ENCODE measurements at places on chromosomes 7 and 10.

DNA sequence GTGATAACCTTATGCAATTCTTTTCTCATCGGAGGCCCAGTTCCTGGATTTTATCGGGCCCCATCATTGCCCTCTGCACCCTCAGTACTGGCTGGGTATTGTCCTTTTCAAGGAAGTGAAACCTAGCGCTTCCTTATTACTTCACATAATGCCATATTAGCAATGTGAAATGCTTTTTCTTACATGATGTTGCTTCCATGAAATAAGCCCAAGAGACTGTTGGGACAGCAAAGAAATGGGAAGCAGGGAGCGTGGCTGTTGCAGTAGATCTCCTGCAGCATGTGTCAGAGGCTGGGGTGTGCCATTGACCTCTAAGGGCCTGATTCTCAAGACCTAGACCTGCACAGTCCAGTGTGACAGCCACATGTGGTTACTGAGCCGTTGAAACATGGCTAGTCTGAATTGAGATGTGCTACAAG is 8.1 kb downstream of the CHN2 start:
- no peak overlapping the region for H3K27ac ChIP-seq
- H3K36me3 ChIP-seq, result no peaks in the 10 kb centered on the region
- H3K27me3 ChIP-seq, result peaks cover 9% of the 10 kb centered on the region
- no peaks in the 10 kb centered on the region for H3K4me1 ChIP-seq
- no peak overlapping the region for H3K4me3 ChIP-seq
- no peak for DNase-seq

DNA sequence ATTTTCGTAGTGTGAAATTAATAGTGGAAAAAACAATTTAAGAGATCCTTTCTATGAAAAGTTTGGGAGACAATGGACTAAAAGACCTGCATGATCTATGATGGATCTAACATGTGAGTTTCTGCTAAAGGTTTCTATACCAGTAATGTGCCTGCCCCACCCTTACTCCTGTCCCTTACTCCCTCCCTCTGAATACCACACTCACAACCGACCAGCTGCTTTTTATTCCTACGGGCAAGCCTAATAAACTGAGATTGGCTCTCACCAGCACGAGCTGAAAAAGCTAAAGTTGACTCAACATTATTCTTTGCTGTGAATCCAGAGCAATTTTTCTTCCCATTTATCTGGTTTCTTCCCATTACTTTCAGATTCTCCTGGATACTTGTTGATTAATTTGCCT is 17.8 kb upstream of the REEP3 start:
- H3K27ac ChIP-seq, result peak overlapping the region; percentile 41
- no peaks in the 10 kb centered on the region for H3K27me3 ChIP-seq
- no peak overlapping the region for H3K4me3 ChIP-seq
- H3K4me1 ChIP-seq, result peaks cover 15% of the 10 kb centered on the region
- no peak for DNase-seq

GRCh38 chr10:106284802-106285587 is 879.5 kb downstream of the SORCS1 start:
- H3K4me1 ChIP-seq, result peaks cover 19% of the 10 kb centered on the region
- no peak overlapping the region for H3K27ac ChIP-seq
- peak; percentile 23 for DNase-seq
- H3K27me3 ChIP-seq, result no peaks in the 10 kb centered on the region
- H3K36me3 ChIP-seq, result no peaks in the 10 kb centered on the region
- no peak overlapping the region for H3K4me3 ChIP-seq

GRCh38 chr7:23228412-23228811 is 18.2 kb upstream of the GPNMB start:
- no peaks in the 10 kb centered on the region for H3K27me3 ChIP-seq
- H3K36me3 ChIP-seq, result no peaks in the 10 kb centered on the region
- H3K4me3 ChIP-seq, result no peak overlapping the region
- DNase-seq, result no peak
- H3K27ac ChIP-seq, result no peak overlapping the region

GRCh38 chr10:103078676-103079075 is 114.4 kb downstream of the NT5C2 start:
- H3K27ac ChIP-seq, result no peak overlapping the region
- DNase-seq, result no peak
- no peaks in the 10 kb centered on the region for H3K36me3 ChIP-seq
- no peaks in the 10 kb centered on the region for H3K4me1 ChIP-seq

GRCh38 chr10:118582511-118582910 is 12.9 kb downstream of the PRLHR start:
- no peak overlapping the region for H3K4me3 ChIP-seq
- H3K36me3 ChIP-seq, result no peaks in the 10 kb centered on the region
- no peaks in the 10 kb centered on the region for H3K4me1 ChIP-seq
- H3K27me3 ChIP-seq, result peaks cover 5% of the 10 kb centered on the region
- H3K27ac ChIP-seq, result no peak overlapping the region

- H3K4me3 ChIP-seq, result no peak overlapping the region
- no peak overlapping the region for H3K27ac ChIP-seq
- DNase-seq, result no peak
- H3K27me3 ChIP-seq, result no peaks in the 10 kb centered on the region
- H3K4me1 ChIP-seq, result no peaks in the 10 kb centered on the region
Observed at GRCh38 chr7:134212576-134213546, 85.7 kb downstream of the LRGUK start.

GRCh38 chr7:74283858-74284447 is 5.3 kb upstream of the CLIP2 start:
- H3K36me3 ChIP-seq, result no peaks in the 10 kb centered on the region
- peaks cover 64% of the 10 kb centered on the region for H3K27me3 ChIP-seq
- DNase-seq, result no peak
- no peak overlapping the region for H3K27ac ChIP-seq
- no peak overlapping the region for H3K4me3 ChIP-seq

DNA sequence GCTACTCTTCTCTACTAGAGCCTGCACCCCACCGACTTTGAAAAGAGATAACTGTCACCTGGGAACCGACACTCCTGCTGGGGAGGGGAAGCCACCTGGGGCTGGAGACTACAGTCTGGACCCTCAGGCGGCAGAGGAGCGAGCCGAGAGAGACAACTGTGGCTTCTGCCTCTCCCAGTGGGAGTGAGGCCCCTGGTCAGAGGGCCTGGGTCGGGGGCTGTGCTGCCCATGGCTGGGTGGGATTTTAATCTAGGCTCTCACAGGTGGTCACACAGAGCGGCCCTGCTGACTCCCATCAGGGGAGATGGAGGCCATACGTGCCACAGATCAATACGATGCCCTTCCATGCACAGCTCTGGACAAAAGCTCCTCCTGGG is 372.1 kb downstream of the DNAJB6 start:
- no peak overlapping the region for H3K27ac ChIP-seq
- H3K4me3 ChIP-seq, result no peak overlapping the region
- no peaks in the 10 kb centered on the region for H3K4me1 ChIP-seq
- H3K27me3 ChIP-seq, result peaks cover 24% of the 10 kb centered on the region

- DNase-seq, result peak; percentile 37
- H3K4me3 ChIP-seq, result no peak overlapping the region
- no peak overlapping the region for H3K27ac ChIP-seq
- no peaks in the 10 kb centered on the region for H3K27me3 ChIP-seq
- H3K4me1 ChIP-seq, result no peaks in the 10 kb centered on the region
Observed at GRCh38 chr7:91310830-91311460, 46.7 kb downstream of the FZD1 start.

DNA sequence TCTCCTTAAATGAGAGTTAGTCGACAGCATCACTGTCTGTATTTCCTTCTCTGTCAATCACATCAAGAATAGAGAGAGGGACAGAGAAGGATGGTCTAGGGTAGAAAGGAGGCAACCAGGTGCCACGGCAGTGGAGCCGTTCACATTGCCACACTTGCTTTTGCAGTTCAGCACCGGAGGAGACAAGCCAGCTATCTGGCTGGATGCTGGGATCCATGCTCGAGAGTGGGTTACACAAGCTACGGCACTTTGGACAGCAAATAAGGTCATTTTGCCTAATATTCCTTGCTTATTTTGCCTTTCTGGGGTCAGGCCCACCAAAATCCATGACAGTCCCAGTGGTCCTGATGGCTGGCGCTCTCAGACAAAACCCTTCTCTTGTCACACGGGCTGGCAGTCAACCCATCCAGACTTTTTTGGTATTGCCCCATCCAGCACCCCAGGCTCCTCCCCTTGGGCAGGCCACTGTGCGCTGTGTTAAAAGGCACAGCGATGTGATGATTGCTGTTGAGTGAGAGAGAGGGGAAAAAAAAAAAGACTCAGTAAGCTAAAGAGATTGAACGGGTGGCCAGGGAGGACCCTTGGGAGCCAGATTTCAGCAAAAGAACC is 8.4 kb downstream of the CPA2 start:
- no peaks in the 10 kb centered on the region for H3K27me3 ChIP-seq
- no peak overlapping the region for H3K4me3 ChIP-seq
- peak; percentile 61 for DNase-seq
- H3K27ac ChIP-seq, result peak overlapping the region; percentile 85
- H3K36me3 ChIP-seq, result no peaks in the 10 kb centered on the region

DNA sequence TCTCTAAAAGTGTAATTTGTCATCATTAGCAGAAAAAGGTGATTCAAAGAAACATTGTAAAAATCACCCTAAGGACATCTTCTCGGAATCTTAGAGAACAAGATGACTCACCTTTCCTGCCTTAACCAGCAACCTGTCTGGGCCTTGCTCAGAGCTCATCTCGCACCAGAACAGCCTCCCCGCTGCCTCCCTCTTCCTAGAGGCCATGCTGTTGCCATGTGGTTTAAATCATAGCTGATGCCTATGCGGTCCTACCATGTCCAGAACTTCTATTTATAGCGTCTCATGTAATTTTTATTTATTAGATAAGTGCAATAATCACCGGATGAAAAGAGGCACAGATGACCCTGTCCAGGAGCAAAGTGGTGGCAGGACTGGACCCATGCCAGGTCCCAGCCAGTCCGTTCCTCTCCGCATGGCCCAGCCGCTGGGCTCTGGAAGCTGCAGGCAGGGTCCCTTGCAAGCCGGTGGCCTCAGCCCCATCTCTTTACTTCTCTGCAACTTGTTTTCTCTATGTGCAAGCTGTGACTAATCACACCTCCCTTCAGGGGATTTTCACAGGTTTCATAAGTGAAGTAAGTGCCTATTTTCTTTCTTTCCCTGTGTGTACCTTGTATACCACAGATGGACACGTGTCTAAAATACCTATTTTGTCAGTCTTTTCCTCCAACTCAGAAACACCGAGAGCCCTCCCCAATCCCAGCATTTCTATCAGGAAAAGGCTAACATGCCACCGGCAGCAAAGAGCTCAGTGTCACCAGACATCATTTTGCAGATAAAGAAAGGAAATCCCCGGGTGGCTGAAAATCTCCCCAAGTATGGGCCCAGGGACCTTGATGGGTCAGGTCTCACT is 27.1 kb downstream of the KLF6 start:
- H3K4me3 ChIP-seq, result no peak overlapping the region
- peaks cover 10% of the 10 kb centered on the region for H3K4me1 ChIP-seq
- H3K36me3 ChIP-seq, result no peaks in the 10 kb centered on the region
- H3K27ac ChIP-seq, result no peak overlapping the region
- H3K27me3 ChIP-seq, result peaks cover 33% of the 10 kb centered on the region

GRCh38 chr10:127736222-127736914 is 617 bp upstream of the FOXI2 start:
- H3K27ac ChIP-seq, result no peak overlapping the region
- peaks cover 98% of the 10 kb centered on the region for H3K27me3 ChIP-seq
- H3K4me3 ChIP-seq, result peak overlapping the region; percentile 44
- H3K4me1 ChIP-seq, result no peaks in the 10 kb centered on the region
- peak; percentile 67 for DNase-seq
- H3K36me3 ChIP-seq, result no peaks in the 10 kb centered on the region

- no peak overlapping the region for H3K4me3 ChIP-seq
- H3K27ac ChIP-seq, result no peak overlapping the region
- no peaks in the 10 kb centered on the region for H3K27me3 ChIP-seq
- no peaks in the 10 kb centered on the region for H3K4me1 ChIP-seq
Observed at GRCh38 chr10:49152663-49153062, 18.8 kb upstream of the FAM170B start.

DNA sequence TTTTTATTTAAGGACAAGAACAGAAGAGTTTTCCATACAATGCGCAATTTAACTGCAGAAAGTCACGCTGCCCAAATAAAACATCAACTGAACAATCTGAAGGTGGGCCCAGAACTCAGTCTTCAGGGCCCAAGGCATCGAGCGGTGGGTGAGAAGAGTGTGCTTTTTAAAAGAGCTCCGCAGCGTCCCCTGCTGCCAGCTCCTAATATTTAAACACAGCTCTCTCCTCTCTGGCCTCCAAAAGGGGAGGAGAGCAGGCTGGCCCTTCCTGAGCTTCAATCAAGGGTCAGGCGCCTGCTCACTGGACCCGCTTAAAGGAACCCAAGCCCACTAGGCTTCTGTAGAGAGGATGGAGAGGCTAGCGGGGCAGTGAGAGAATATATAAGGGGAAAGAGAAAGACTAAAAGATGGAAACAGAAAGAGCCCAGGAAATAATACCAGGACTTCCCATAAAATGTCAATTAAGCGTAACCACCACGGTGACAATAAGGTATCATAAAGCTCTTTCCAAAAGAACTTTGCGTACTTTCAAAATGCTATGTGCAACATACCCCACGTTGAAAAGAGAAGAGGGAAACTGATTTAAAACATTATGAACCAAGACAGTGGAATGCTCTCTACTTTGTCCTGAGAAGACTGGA is 2.8 kb downstream of the FAM53B start:
- H3K4me1 ChIP-seq, result peaks cover 53% of the 10 kb centered on the region
- H3K27me3 ChIP-seq, result no peaks in the 10 kb centered on the region
- H3K36me3 ChIP-seq, result no peaks in the 10 kb centered on the region

DNA sequence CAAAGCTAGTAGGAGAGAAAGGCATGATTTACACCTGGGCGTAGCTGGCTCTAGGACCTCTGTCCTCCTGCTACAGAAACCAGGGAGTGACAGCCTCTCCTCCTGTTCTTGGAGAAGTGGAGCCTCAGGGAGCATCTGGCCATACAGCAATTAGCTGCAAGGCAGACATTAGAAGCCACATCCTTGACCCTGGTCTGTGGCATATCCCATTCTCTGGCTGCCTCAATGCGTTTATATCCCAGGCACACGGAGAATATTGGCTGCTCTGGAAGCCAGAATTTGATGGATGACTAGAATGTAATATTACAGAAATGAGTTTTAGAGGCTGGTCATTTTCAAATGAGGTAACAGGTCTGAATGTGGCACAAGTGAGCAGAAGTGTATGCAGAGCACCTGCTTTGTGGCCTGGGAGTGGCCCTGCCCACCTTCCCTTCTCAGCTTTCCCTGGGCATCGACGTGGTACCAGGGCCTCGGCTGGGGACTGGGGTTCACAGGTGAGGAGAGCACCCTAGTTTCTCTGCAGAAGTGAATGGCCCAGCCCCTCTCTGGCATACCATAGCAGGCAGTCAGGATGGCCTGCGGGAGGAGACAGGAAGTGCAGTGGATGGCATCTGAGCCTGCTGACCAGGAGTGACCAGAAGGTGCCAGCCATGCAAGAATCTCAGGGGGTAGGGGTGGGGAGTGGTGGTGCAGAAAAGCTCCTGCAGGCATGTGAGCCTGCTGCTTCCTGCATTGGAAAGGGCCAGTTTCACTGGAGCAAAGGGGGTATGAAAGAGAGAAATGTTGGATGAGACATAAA is 367.2 kb upstream of the ZNF32 start:
- H3K4me3 ChIP-seq, result no peak overlapping the region
- peaks cover 13% of the 10 kb centered on the region for H3K4me1 ChIP-seq
- no peak for DNase-seq
- H3K36me3 ChIP-seq, result no peaks in the 10 kb centered on the region
- no peak overlapping the region for H3K27ac ChIP-seq
- no peaks in the 10 kb centered on the region for H3K27me3 ChIP-seq

- no peaks in the 10 kb centered on the region for H3K27me3 ChIP-seq
- no peak for DNase-seq
- H3K27ac ChIP-seq, result no peak overlapping the region
- H3K4me3 ChIP-seq, result no peak overlapping the region
Observed at GRCh38 chr10:7285522-7286322, 125.1 kb downstream of the SFMBT2 start.

GRCh38 chr7:38451840-38452239 is 178.4 kb upstream of the TARP start:
- no peaks in the 10 kb centered on the region for H3K4me1 ChIP-seq
- H3K36me3 ChIP-seq, result no peaks in the 10 kb centered on the region
- H3K27me3 ChIP-seq, result no peaks in the 10 kb centered on the region
